Kidney epithelial cell (primary cell): ENCODE measurements at places on chromosomes 6 and 20. TPM values are rescaled to one million over a fixed set of nuclear protein-coding genes. Genes with fewer than 3 reads are reported as not detected.

The SLPI gene
- 88.0 and 99.5 TPM in 2 replicates for total RNA-seq

The TNNC2 gene
- not detected in 2 replicates for total RNA-seq

The BCL2L1 gene
- total RNA-seq, result 252 and 283 TPM in 2 replicates

The WFDC12 gene
- total RNA-seq, result not detected in 2 replicates

The LATS1 gene
- total RNA-seq, result 20.5 and 23.2 TPM in 2 replicates

The NKX2-2 gene
- not detected in 2 replicates for total RNA-seq

The ADGRF5 gene
- total RNA-seq, result 0.13 and 0.48 TPM in 2 replicates

The PKIG gene
- 71.0 and 74.1 TPM in 2 replicates for total RNA-seq

The MLN gene
- total RNA-seq, result not detected in 2 replicates

The PCED1A gene
- 30.4 and 35.5 TPM in 2 replicates for total RNA-seq
